Left renal pelvis (tissue), 4 donors: ENCODE measurements at places on chromosomes 2 and 18.

GRCh38 chr2:182228741-182229140 is 198.1 kb downstream of the PDE1A start:
- DNase-seq, result no peak

GRCh38 chr18:5508821-5509220 is 35.0 kb downstream of the EPB41L3 start:
- no peak for DNase-seq

DNA sequence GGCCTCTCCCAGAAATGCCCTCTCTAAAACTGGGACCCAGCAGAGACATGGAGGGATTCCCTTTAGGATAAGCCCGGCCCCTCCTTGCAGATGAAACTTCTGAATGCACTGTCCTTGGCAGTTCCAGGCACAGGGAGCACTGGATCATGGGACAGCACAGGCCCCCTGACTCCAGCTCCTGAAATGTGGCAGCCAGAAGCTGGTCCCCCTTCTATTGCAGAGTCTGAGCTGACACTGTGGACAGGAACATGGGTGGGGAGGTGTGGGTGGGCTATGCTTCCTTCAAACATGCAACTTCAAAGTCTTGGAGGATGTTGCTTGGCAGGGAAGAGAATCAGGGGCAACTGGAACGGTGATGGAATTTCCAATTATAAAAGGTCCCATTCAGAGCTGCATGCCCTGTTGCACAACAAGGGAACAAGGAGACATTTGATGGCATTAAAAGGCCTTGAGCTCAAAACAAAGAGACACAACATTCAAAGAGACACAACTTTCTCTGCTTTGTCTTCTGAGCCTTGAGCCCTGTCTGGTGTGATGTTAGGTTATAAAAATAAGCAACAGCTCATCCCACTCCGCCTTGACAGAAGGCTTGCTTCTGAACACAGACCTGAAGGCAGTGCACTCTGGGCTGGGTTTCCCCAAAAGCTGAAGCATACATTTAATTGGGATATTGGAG is 239.0 kb downstream of the OSR1 start:
- DNase-seq, result no peak

GRCh38 chr2:117980783-117981676 is 32.8 kb downstream of the CCDC93 start:
- no peak for DNase-seq

GRCh38 chr2:208389940-208390339 is 16.7 kb upstream of the PTH2R start:
- no peak for DNase-seq

GRCh38 chr2:213122725-213123124 is 28.7 kb downstream of the IKZF2 start:
- DNase-seq, result no peak

- no peak for DNase-seq
These were observed 766 bp downstream of the CCDC85A start for GRCh38 chr2:56184500-56185011.

GRCh38 chr18:45334191-45334590 is 281.1 kb upstream of the SLC14A2 start:
- no peak for DNase-seq

DNA sequence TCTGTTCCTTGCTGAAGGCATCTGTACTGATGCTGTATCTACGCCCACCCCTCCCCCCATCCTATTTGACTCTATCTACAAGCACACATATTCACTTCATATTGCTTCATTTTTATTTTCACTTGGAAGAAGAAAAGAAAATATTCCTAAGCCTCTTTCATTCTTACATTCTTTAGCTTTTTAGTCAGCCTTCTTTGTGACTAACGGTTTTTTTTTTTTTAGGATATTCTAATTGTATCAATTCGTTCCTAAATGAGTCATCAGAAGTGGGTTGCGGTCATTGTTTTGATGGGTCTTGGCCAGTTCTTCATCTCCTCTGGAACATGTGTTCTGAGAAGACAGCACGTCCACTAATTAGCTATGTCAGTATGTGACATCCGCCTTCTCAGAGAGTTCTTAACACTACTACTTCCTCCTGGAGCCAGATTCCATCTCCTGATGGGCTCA is 88.7 kb downstream of the MYO1B start:
- DNase-seq, result no peak

DNA sequence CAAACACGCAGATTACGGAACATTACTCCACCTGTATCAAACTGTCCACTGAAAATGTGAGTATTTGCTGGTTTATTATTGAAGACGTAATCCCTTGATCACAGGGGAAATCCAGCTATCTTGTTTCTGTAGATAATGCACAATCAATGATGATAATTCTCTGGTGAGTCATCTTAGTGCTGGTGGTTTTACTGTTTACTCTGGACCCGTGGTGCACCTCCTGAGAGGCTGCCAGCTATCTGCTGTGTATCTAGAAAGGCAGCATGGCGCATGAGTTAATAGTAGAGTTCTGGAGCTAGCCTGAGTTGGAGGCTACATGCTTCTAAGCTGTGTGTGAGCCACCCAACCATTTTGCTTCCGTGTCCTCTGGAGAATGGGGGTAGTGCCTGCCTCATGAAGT is 6.5 kb downstream of the NCAPH start:
- DNase-seq, result no peak

- DNase-seq, result no peak
These were observed 385.5 kb downstream of the LPIN1 start for GRCh38 chr2:12131975-12132374.

DNA sequence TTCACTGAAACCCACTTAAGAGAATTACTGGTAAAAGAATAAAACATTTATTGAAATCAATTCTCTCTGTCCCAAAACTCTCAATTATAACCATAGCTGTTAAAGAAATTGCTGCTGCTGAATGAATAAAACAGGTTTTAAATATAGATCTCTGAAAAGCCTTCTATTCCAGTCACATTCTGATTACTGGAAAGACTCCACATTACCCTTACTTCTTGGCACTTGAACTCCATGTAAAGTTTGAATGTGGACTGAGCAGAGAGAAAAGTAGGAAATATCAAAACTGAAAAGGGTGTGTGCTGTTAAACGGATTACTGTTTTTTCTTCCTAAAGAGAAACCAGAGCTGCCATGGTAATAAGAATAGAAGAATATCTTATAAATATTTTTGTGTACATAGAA is 655.3 kb upstream of the SETBP1 start:
- no peak for DNase-seq

- DNase-seq, result no peak
These were observed 61.4 kb downstream of the TGOLN2 start for GRCh38 chr2:85266146-85267041.

GRCh38 chr2:72205504-72205881 is 57.8 kb upstream of the CYP26B1 start:
- no peak for DNase-seq

DNA sequence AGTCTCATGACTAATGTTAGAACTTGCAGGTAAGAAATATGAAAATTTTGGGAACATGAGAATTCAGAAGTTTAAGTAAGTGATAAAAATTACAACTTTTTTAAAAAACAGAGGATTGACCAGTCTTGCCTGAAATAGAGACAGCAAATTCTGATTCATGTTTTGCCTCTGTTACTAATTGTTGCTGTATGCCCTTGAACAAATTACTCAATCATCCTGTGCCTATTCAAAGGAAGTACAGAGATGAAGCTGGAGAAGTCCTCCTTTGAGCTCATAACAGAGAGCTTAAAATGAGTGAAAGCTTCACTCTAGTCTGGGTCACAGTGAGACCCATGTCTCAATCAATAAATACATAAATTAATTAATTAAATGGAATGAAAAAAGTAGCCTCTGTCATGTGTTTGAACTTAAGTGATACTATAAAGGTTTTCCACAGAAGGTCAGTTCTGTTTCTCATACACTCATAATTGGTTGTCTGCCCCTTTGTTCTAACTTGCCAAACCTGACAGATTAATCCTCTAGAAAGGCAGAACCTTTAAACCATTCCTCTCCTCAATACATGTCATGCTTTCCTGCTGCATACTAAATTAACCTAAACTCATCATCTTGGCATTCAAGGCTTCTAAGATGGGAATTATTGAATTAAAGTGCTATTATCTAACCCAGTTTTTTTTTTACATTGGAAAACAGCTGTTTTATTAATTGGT is 374.6 kb upstream of the LRATD1 start:
- DNase-seq, result no peak

DNA sequence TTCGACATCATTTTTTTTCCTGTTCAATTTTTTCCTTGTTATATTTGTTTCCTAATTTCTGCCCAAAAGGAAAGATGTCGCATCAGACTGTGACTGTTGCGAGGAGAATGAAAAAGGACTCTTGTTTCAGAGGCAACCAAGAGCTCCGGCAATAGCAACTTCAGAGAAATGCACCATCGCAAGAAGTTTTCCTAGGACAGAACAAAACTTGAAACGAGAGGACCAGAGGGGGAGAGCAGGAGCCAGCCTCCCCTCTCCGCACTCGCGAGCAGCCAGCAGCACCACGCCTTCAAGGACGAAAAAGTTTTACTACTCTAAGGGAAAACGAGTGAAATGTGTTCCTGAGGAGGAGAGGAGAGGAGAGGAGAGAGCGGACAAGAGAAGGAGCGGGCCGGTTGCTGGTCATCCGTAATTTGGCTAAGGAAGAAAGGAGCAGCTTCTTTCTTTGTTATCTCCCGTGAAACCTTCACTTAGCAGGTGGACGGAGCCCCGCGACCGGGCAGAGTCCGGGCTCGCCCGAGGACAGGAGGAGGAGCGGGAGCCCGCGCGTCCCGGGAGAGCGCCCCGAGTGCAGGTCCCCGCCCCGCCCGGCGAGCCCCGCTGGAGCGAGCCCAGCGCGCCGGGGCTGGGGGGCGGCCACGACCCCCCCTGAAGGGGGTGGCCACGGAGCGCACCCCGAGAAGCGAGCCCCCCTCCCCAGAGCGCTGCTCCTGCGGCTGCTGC is 744 bp downstream of the POU3F3 start:
- DNase-seq, result no peak

DNA sequence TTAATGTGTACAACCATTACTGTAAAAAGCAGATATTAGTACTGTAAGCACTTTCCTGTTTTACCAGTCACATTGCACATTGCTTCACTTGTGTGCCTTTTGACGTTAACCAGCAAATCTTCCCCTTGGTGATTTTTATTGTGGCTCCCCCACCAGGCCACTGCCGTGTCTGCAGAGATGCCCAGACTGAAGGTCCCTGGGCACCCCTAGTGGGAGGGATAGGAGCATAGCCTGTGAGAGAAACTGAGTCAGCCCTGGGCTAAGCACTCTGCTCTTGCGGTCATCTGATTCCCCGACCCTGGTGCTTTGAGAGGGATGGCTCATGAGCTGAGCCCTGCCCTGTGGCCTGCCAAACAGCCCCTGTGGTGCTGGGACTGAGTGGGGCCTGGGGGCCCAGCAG is 73.4 kb downstream of the INPP4A start:
- no peak for DNase-seq

DNA sequence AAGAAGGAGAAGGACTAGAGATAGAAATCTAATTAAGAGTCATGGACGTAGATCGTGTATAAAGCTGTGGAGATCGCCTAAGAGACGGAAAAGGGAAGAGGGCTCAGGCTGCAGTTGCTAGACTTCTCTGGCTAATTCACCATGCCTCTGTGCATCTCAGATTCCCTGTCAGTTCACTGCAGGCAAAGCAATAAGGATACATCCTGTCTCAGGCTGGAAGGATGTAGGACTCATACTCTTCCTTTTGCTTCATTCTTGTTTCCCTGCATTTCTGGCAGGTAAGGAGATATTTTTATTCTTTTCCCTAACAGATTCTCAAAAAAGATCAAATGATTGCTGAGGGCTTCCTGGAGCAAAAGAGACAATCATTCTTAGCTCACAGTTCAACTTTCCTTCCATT is 112.5 kb downstream of the AP1S3 start:
- DNase-seq, result no peak

- DNase-seq, result no peak
These were observed 539.0 kb downstream of the SOX11 start for GRCh38 chr2:6231166-6231565.

DNA sequence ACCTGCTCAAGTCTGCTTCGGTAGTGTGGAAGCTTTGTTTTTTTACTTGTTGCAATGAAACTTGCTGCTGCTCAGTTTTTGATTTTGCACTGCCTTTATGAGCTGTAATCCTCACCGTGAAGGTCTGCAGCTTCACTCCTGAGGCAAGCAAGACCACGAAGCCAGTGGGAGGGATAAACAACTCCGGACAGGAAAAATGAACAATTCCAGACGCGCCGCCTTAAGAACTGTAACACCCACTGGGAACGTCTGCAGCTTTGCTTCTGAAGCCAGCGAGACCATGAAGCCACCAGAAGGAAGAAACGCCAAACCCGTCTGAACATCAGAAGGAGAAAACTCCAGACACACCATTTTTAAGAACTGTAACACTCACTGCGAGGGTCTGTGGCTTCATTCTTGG is 245.7 kb upstream of the REG3G start:
- DNase-seq, result no peak

- DNase-seq, result no peak
These were observed 43.8 kb upstream of the PPP4R1 start for GRCh38 chr18:9658087-9658641.

DNA sequence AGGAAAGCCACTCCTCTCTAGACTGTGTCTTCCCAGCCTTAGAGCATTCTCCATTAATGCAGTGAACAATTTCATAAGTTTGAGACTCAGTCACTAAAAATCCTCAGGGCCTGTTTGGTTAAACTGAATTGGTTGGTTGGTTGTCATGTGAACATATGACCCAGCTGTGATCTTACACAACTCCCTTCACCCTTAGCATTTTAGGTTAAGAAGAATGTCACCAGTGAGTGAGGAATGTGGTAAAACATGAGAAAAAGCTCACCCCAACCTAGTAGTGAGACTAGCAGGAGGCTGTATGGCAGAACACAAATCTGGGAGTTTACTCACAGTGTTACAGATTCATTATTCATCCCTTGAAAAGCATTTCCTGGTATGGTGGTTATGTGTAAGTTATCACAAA is 32.4 kb downstream of the LHCGR start:
- DNase-seq, result no peak

DNA sequence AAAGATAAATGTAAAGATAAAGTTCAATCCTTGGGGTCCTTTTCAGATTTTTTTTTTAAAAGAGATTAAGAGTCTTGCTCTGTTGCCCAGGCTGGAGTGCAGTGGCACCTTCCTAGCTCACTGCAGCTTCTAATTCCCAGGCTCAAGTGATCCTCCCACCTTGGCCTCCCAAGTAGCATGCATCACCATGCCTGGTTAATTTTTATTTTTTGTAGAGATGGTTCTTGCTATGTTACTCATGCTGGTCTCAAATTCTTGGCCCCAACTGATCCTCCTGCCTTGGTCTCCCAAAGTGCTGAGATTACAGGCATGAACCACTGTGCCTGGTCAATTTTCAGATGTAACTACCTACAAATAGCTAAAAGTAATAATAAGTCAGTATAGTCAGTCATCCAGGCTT is 21.1 kb downstream of the NFE2L2 start:
- DNase-seq, result no peak

GRCh38 chr2:56981554-56981953 is 797.8 kb downstream of the CCDC85A start:
- DNase-seq, result no peak

- DNase-seq, result no peak
These were observed 78.3 kb downstream of the RTP5 start for GRCh38 chr2:241947876-241948275.

GRCh38 chr2:16677875-16678274 is 12.2 kb upstream of the CYRIA start:
- DNase-seq, result no peak

- no peak for DNase-seq
These were observed 128.7 kb downstream of the NFATC1 start for GRCh38 chr18:79524181-79525078.
